SW 1271 (cell line): ENCODE measurements at places on chromosomes 4 and X.
A peak's percentile ranks its signal among the peaks of the same experiment; 100 is the strongest.

- no peak for DNase-seq
These were observed 900 bp downstream of the TRO start for GRCh38 chrX:54921427-54922021.

GRCh38 chr4:44342800-44343199, 105.8 kb downstream of the KCTD8 start:
- no peak for DNase-seq

DNA sequence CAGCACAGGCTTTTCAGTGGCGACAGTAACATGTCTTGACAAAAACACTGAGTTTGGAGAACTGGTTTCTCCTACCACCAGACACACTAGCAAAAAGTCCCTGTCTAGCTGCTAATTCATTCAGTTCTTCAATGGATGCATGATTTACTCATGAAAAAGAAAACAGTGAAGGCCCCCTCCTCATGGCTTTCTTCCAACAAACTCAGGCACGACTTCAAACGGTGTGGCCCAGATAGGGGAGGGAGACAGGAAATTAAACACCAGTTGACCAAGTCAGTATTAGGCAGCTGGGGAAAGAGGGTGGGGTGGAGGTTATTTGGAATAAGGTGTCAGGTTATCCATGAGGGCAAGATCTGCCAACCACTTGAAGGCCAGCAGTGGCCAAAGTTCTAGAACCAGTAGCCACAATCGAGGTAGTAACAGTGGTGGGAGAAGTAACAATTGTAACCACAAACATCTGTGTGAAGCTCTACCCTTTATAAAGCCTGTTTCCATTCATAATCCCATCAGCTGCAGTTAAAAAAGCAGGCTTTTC, 60.2 kb downstream of the SEPSECS start:
- DNase-seq = no peak

DNA sequence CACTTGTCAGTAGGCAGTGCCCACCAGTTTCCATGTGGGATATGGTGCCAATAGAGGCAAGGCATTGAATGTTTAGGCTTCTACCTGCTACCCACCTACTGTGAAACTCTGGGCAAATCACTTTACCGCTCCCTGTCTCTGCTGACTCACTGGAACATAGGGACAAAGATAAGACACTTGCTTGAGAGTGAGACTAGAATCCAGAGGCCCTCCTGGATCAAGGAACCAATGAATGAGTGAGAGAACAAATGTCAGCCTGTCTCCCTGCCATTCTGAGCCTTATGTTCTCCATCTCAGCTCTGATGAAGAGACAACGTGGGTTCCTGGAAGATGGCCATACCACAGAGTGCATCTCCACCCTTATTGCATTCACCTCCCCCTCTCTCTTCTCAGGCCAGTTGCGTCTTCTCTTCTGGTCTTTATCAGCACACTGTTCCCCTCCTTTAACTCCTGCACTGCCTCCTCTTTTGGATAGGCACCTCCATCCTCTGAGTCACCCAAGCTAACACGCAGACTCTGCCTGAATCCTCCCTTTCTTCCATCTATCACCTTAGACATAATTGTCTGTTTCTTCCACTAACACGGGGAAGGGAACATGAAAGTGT, 15.4 kb upstream of the PRRG3 start:
- DNase-seq = no peak

- no peak for DNase-seq
These were observed 350.1 kb downstream of the GRXCR1 start for GRCh38 chr4:43242606-43243005.

DNA sequence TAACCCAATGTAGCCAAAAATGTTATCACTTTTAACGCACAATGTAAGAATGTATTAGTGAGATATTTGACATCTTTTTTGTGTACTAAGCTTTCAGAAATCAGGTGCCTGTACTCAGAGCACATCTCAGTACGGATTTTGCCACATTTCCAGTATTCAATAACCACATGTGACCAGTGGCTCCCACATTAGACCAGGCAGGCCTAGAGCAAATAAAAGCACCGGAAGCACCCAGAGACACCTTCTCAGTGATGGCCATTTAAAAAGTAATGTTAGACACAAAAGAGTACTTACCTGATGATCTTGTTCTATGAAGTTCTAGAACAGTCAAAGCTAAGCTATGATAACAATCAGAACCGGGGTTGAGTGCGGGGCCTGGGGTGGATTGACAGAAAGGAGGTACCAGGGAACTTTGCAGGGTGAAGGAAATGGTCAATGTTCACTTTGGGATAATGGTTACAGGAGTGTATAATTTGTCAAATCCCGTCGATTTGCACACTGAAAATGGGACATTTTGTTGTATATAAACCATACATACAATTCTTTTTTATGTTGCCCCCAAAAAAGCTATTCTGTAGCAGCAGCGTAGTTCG, 1.2 kb downstream of the CTPS2 start:
- DNase-seq = no peak

- no peak for DNase-seq
These were observed 123.9 kb downstream of the NAA11 start for GRCh38 chr4:79201971-79202370.

GRCh38 chr4:181582595-181582994, 660.6 kb upstream of the TENM3 start:
- DNase-seq = no peak

DNA sequence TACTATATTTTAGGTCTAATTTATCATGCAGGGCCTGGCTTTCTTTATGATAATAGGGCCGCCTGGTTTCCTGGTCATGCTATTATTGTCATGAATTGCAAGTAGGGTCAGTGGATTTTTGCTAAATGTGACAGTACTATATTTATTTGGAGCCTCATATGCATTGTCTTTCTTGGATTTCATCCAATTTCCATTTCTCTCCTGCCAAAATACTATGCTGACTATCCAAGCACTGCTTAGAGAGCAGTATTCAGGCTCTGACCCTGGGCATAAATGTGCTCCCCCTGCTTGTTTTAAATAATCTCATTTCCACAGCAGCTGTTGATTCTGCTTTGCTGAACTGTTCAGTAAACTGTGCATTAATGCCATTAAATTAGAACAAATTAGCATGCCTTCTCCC, 269.3 kb downstream of the GPM6A start:
- DNase-seq = no peak

- DNase-seq = no peak
These were observed 5.9 kb downstream of the CAPN6 start for GRCh38 chrX:111264385-111264784.

- DNase-seq = no peak
These were observed 315.5 kb upstream of the ADGRL3 start for GRCh38 chr4:60884587-60884986.

DNA sequence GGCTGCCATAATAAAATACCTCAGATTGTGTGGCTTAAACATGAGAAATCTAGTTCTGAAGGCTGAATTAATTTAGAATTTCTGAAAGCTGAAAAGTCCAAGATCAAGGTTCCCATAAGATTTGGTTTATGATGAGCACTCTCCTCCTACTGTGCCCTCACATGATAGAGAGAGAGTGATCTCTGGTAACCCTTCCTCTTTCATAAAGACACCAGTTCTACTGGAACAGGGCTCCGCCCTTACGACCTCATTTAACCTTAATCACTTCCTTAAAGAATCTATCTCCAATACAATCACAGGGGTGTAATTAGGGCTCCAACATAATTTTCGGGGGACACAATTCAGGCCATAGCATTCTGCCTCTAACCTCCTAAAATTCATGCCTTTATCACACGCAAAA, 194.0 kb upstream of the MAB21L2 start:
- no peak for DNase-seq

- no peak for DNase-seq
These were observed 40.6 kb downstream of the GABRB1 start for GRCh38 chr4:47071901-47072341.

GRCh38 chr4:26030260-26030667, 116.2 kb downstream of the SMIM20 start:
- DNase-seq = no peak

- DNase-seq = peak; percentile 4
These were observed 62.5 kb upstream of the GPR174 start for GRCh38 chrX:79081895-79082512.

- DNase-seq = no peak
These were observed 6.4 kb upstream of the SCML2 start for GRCh38 chrX:18360867-18361266.

DNA sequence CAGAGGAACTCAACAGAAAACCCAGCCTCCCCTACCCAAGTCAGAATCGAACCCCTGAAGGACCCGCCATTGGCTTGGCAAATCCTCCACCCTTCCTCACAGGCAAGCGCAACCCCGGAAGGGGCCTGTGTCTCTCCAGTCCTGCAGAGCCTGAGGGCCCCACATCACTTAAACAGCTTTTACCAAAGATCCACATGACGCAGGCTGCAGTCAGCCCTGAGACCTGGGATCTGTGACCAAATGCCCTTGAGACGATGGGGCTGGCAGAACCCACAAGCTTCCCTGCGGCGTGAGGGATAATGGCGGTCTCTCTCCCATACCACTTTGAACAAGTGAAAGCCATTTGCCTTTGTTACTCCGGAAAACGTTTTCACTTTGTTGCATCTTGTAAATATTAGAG, 54.9 kb downstream of the ACOX3 start:
- DNase-seq = no peak

DNA sequence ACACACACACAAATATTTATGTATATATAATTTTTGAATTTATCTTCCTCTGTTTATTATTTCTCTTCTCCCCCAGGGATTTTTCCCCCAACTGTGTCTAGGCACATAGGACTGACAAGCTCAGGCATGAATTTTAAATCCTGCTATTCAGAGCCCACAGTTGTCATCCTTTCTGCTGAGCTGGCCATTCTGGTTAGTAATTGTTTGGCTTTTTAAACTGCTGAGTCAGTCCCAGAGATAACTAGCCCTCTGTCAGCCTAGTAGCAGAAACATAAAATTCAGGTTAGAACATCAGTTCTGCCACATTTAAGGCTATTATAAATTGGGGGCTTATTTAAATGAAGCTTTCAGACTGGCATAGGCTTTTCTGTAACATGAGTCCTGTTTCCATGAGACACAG, 151.7 kb upstream of the MAOA start:
- no peak for DNase-seq

DNA sequence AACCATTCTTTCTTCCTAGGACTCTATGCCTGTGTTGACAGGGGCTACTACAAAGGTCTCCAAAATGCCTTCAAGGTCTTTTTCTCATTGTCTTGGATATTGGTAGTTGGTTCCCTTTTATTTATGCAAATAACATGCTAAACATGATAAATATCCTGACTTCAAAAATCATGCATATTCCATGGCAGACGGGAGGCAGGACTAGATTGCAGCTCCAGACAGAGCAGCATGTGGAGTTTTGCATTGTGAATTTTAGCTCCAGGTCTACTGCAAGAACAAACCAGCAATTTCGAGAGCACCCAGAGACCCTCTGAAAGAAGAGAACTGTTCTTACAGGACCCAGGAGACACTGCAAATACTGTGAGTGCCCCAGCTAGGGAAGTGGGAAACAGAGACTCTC, 254.9 kb downstream of the RCHY1 start:
- no peak for DNase-seq

GRCh38 chrX:136200466-136200865, 50.7 kb downstream of the MAP7D3 start:
- peak; percentile 2 for DNase-seq

DNA sequence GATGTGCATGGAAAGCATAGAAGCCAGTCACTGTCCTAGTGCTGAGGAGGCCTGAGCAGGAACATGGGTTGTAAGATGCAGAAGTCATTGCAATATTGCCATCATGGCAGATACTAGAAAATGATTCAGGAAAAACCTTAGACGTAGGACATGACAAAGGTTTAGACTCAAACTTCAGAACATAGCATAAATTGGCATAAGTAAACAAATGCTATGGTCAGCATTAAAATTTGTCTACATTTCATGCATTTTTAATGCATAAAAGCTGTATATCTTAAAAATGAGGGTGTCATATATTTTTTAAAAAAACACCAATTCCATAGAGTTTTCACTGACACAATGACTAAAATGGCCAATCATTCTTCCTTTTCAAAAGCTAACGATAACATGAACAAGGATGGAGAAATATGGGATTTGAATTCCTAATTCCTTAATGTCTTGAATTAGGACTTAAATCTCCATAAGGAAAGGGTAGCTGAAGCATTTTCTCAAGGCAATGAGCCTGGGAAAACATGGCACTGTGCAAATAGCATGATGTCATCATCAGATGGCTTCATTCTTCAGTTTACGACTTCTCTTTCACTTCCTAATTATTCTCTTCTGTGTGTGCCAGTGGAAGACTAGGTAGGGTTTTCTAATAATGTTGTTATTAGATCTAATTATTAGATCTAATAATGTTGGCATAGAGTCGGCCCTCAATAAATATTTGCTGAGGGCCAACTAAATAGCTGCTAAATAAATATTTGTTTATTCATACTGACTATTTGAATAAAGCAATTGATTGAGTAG, 125.1 kb upstream of the FRG1 start:
- no peak for DNase-seq

DNA sequence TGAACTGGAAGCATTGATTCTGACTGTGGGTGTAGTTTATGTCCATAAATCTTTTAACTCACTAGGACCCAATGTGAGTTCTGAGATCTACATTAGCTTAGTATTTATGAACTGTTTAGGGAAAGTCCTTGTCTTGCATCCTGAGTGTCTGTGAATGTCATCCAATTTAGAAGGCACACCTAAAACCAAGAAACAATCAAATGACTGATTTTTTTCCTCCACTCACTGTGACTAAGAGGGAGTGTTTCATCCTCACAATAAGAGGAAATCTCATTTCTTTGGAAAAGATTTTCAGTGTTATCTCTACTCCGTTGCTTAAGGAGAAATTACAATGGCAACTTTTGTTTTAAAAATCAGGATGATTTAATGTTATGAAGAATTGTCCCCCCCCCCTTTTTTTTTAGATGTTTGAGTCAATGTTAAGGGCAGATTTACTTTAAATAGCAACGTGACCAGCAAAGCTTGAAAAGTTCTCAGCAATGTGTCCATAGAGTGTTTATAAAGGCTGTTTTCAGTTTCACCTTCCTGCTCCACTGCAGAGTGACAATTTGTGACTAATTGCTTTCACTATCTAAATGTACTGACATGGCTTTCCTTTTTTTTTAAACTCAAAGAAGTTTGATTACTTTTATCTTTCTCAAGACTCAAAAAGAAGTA, 173.0 kb downstream of the SPCS3 start:
- no peak for DNase-seq

- no peak for DNase-seq
These were observed 38.7 kb upstream of the FAT1 start for GRCh38 chr4:186762361-186762760.

DNA sequence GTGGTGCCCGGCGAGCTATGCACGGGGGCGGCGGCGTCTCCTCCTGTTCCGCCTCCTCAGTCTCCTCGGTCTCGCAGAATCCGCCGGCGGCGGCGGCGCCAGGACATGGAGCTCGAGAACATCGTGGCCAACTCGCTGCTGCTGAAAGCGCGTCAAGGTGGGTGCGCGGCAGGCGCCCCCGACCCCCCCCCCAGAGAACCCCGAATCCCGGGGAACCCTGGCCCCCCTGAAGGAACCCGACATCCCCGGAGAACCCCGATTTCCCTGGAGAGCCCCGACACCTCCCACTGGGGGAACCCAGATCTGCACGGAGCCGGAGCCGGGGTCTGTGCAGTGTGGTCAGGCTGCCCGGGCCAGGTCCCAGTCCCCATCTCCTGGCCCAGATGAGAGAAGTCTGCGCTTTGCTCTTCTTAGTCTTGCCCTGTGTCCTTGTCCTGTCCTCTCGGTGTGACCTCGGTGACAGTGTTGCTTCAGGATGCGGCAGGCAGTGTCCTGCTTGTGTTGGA, 648 bp downstream of the GRK4 start:
- DNase-seq = no peak

- DNase-seq = no peak
These were observed 23.5 kb upstream of the NFKB1 start for GRCh38 chr4:102477657-102478056.
